ENCODE measurements at places on chromosomes 3 and 15. TPM values are rescaled to one million over a fixed set of nuclear protein-coding genes. Genes with fewer than 3 reads are reported as not detected.
A peak's percentile ranks its signal among the peaks of the same experiment; 100 is the strongest.

GRCh38 chr15:75352186-75353080 is 5.6 kb downstream of the NEIL1 start:
- DNase-seq, result no peak

GRCh38 chr3:126057501-126057819 is 26.5 kb downstream of the SLC41A3 start:
- no peak for DNase-seq

DNA sequence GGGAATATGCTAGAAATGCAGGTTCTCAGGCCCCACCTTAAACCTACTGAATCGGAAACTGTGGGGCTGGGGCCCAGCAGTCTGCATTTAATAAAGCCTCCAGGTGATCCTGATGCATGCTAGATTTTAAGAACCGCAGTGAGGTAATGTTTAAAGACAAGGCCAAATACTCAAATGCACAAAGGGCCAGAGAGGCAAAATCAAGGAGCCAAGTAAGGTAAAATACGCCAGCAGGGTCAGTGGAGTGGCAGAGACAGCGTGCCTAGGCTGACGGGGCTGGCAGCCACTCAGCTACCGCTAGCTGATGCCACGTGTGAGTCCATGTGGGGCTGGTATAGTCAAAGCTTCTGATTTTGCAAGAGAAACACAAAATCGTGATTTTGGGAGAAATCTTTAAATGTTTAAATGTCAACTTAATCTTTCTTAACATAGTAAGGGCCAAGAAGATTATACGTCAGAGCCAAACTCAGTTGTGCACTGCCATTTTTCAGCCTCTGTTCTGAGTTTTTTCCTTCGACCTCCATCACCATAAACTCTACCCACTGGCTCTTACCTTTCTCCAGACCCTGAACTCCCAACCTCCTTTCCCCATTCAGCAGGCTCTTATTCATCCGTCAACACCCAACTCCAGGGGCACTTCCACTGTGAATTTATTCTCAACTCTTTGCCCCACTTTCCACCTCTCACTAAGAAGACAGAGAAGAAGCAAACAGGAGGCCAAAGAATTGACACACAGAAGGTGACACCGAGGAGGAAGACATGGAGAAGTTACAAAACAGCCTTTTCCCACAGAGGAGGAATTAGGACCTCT is 136.6 kb upstream of the RAD18 start:
- DNase-seq, result no peak

DNA sequence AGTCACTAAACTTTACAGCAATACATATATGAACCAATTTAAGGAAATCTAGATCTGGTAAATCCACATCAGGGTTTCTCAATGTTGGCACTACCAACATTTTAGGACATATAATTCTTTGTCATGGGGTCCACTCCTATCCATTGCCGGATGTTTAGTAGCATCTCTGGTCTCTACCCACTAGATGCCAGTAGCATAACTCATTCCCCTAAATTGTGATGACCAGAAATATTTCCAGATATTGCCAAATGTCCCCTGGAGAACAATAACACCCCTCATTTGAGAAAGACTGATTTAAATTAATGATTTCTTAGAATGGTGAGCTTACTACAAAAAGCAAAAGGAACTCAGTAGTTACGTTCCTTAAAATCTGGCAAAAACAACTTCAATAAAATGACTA is 23.1 kb upstream of the ANKRD28 start:
- no peak for DNase-seq

DNA sequence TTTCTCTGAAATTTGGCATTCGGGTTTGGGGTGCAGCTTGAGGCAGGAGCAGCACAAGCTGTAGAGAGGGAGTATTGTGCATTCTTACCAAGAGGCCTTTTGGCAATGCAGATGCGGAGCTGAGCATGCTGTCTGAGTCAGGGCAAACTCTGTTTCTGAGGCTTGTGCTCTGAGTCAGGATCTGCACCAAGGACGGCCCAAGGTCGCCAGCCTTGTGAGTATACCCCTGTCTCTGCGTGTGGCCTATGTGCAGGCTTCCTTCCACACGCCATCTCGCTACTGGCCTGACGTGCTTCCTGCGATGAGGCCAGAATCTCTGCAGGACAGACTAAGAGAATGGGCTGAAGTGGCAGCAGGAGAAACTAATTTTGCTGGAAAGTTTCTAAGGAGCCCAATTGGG is 83.8 kb upstream of the ROPN1 start:
- no peak for DNase-seq

DNA sequence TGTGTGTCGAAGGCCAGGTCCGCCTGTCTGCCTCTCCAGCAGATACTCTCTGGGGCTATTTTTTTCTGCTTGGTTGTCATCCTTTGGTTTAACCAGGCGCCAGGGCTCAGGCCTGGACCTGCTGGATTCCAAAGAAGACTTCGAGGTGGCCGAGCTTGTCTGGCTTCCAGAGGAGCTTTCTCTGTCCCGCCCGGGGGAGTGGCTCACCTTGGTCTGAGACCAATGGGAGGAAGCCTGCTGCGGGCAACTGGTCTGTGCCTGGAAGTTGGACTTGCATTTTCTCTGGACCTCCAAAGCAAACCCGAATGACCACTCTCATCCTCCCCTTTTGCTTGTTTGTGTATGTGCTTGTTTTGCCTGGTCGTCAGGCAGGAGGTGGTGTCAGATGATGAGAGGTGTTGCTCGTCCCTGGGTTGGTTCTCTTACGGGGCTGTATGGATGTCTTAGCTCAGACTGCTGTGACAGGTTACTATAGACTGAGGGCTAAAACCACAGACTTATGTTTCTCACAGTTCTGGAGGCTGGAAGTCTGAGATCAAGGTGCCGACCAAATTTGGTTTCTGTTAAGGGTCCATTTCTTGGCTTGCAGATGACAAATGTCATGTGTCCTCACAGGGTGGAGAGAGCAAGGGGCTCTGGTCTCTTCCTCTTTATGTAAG is 19.3 kb downstream of the IGF1R start:
- no peak for DNase-seq

GRCh38 chr3:154122552-154122911 is 1.3 kb downstream of the ARHGEF26 start:
- DNase-seq, result no peak

- DNase-seq, result no peak
Measured at GRCh38 chr3:6785726-6786125, 75.2 kb upstream of the GRM7 start.

DNA sequence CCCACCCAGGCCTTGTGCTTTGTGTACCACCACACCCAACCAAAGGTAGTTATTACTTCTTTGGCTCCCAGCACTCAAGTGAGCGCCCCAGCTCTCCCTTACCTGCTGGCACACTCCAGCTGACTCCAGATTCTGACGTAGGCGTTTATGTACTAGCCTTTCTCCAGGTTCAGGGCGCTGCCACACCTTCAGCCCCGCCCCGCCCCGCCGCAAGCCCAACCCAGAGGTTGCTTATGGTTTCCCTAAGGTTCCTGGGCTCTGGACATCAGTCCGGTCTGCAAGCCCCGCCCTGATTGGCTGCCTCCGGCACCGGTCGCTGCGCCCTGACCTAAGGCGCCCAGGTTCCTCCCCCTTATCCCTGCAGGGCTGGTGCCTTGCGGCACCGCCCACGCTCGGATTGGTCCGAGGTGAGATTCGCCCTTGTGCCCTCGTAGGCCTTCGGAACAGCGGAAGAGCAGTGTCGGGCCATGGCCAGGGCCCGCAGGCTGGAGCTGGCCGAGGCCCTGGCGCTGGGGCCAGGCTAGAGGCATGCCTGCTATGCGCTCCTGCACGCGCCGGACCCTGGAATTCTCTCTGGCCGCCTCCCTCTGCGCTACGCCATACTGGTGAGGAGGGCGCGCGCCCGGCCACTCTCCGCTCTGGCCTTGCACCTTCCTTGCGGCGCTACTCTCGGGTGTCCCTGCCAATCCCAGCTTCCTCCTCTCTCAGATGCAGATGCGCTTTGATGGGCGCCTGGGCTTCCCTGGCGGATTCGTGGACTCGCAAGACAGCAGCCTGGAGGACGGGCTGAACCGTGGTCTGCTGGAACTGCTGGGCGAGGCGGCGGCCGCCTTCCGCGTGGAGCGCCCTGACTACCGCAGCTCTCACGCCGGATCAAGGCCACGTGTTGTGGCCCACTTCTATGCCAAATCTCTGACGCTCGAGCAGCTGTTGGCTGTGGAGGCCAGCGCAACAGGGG is 19.8 kb upstream of the NUDT16 start:
- DNase-seq, result no peak

- DNase-seq, result no peak
Measured at GRCh38 chr15:50830477-50831354, 65.2 kb upstream of the SPPL2A start.

- peak; percentile 95 for DNase-seq
Measured at GRCh38 chr15:70375006-70375431, 277.3 kb upstream of the TLE3 start.

DNA sequence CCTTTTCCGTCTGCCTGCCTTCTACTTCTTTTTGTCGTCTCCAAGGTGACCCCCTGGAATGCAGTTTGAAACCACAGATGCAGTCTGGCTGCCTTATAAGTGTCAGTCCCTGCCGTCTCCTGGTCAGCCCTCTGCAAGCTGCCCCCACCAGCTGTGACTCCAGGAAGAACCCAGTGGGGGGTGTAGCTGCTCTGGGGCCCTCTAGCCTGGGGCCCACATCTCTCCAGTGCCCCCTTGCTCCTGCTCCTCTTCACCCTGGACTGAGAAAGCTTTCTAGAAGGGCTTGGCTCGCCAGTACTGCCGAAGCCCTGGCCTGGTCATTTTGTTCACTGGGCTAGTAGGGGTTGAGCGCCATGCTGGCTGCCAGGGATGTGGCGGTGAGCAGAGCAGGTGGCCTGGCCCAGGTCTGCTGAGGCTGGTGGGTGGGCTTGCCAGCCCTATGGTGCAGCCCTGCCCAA is 21.3 kb downstream of the SYNM start:
- no peak for DNase-seq

- no peak for DNase-seq
Measured at GRCh38 chr3:121505256-121505655, 40.5 kb downstream of the POLQ start.

- no peak for DNase-seq
Measured at GRCh38 chr3:151393146-151393830, 8.7 kb upstream of the P2RY12 start.

DNA sequence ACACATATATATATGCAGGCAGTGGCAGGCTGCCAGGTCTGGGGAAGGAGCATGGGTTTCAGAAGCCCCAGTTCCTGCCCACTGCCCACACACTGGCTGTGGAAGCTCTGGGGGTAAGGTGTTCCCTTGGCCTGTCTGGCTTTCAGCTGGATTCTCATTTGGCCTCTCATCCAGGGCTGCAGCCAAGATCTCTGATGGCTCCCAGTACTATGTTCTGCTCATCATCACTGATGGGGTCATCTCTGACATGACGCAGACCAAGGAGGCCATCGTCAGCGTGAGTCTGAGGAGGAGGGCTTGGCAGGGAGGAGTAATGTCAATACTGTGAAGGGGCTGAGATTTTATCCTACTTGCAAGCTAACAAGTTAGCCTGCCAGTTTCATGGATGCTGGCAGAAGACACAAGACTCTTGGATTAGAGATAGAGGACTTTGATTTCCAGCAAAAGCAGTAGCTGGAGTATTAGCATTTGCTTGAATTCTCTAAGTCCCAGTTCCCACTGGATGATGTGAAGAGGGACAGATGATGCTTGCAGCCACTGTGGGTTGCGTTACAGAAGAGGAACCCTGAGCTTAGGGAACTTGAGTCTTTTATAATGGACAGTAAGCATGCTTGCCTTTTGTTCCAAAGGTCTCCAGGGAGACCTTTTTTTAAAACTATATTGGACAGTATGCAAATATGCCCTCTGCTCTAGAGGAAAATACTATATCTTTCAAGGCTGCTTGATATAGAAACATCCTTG is 5.6 kb upstream of the BRPF1 start:
- no peak for DNase-seq

DNA sequence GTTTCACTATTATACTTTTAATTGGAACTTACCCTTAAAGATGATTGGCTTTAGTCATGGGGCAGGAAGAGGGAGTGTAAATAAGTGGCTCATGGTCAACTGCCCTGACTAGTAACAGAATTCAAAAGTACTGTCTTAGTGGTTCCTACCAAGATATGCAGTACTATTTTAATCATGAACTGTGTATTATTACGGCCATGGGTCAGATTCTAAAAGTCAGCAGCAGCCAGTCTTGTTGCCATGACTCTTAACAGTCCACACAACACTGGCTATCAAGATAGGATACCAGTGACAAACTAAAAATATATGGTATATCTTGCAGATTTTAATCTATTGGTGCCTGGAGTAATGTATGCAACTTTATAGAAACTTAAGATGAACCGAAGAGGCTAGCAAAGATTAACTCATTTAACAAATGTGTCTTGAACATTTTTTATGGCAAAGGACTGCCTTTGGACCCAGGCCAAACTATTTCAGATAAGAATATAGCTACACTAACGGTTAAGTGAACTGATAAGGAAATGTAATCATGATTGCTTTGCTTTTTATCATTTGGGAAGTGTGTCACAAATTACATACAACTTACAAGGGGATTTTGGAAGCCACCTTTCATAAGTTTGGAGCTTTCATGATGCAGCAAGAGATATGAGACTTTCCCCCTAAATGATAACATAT is 163.7 kb downstream of the TCF12 start:
- DNase-seq, result no peak

The MNS1 gene
- 10.9 TPM for total RNA-seq

The MRPS25 gene
- 27.7 TPM for total RNA-seq

The FANCD2OS gene
- not detected for total RNA-seq

The PLA2G4D gene
- total RNA-seq, result not detected

The COL8A1 gene
- total RNA-seq, result 19.1 TPM

The MOBP gene
- not detected for total RNA-seq

The ANKRD63 gene
- total RNA-seq, result not detected

The CPA3 gene
- not detected for total RNA-seq

The C3orf85 gene
- not detected for total RNA-seq

The HRG gene
- total RNA-seq, result not detected

The KNG1 gene
- total RNA-seq, result not detected

The P3H2 gene
- total RNA-seq, result 233 TPM

The PRICKLE2 gene
- total RNA-seq, result 0.40 TPM

The TLR9 gene
- total RNA-seq, result not detected

The IFT57 gene
- total RNA-seq, result 59.2 TPM

Measured in MG63 (cell line).